ENCODE measurements at places on chromosomes 2 and 18.

- no peak for DNase-seq
Observed at GRCh38 chr2:32812316-32812715, 134.4 kb upstream of the LTBP1 start.

GRCh38 chr2:136125236-136125635 is 7.3 kb upstream of the CXCR4 start:
- no peak for DNase-seq

- DNase-seq: no peak
Observed at GRCh38 chr2:237995036-237995435, 28.2 kb downstream of the UBE2F start.

GRCh38 chr2:216385478-216385877 is 13.2 kb upstream of the MARCHF4 start:
- no peak for DNase-seq

DNA sequence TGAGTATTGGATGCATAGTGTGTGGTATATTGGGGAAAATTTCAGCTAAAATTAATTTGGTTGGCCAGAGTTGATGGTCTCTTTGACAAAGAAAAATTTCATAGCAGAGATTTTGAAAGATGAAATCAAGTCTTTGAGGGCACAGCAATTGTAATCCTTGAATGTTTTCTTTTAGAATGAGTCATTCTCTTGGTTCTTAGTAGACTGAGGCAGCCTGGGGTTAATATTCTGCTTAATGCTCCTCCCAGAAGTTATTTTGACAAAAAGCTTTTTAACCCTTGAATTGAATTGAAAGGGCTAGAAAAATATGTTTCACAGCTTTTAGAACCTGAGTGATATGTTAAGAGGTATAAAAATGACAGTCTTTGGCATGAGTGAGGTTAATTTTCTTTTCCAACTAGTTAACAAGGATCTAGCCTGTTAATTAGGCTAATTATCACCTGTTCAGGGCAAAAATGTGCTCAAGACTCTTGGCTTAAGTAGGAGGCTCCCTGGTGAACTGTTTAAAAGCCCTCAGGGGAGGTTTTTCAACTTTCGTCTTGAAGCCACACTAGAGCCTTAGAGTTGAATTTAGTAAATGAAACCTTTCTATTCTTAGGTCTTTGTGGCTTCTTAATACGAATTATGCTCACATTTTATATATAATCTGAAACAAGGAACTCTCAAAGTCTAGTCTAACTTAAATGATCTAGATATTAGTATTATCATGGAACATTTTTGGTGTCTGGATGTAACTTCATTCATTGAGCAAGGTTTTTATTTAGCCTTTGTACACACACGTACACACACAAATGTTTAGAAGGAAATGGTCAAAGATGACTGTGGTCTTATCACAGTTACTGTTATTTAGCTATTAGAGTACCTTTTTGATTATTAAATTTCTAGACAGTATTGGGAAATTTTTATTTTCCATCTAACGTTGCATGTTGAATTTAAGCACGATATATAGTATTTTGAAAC is 272.5 kb downstream of the ZNF407 start:
- no peak for DNase-seq

DNA sequence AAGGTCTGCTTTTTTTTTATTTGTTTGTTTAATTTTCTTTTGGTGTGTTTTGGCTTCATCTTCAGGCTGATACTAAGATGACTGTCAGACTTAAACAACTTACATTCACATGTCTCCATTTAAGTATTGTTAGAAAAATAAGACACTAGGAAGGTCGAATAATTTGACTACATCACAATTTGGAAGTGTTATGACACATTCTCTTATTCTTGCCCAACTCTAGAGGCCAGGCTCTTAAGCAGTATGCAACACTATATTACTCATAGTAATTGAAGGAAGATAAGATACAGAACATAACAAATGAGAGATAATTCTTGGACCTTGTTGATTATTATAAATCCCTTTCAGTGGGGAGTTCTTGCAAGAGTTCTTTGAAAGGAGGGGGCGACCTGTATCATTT is 295.3 kb upstream of the COL3A1 start:
- DNase-seq: no peak

GRCh38 chr18:56298935-56299334 is 339.5 kb downstream of the TXNL1 start:
- no peak for DNase-seq

DNA sequence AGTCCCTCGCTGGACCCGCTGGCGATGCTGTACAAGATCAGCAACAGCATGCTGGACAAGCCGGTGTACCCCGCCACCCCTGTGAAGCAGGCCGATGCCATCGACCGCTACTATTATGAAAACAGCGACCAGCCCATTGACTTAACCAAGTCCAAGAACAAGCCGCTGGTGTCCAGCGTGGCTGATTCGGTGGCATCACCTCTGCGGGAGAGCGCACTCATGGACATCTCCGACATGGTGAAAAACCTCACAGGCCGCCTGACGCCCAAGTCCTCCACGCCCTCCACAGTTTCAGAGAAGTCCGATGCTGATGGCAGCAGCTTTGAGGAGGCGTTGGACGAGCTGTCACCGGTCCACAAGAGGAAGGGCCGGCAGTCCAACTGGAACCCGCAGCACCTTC is 77.1 kb downstream of the TSHZ1 start:
- DNase-seq: no peak

DNA sequence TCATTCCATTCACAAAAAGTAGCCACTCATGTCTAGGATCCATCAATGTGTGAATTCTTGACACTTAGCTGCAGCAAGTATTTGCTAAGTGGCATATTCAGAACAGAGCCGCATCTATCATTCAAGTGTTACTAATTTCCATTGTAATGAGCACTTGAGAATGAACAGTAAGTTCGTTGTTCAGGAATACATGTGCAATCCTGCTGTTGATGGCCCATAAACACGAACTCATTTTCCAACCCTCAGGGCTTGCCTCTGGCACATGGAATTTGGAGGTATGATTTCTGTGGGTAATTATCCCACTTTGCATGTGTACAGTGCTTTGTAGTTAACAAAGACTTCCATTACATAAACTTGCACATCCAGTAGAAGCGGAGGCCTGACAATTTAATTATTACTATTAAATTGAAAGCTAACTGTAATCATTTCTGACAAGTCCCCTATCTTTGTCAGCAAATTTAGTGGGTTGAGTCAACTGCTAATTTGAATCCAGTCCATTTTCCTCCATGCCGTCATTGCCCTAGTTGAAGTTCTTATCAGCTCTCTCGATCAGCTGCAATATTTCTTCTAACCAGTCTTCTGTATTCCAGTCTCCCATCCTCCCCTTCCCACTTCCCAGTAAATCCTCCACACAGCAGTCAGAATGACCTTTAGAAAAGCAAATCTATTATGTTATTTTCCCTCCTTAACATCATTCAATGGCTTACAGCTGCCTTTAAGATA is 116.0 kb upstream of the AQP4 start:
- DNase-seq: no peak

DNA sequence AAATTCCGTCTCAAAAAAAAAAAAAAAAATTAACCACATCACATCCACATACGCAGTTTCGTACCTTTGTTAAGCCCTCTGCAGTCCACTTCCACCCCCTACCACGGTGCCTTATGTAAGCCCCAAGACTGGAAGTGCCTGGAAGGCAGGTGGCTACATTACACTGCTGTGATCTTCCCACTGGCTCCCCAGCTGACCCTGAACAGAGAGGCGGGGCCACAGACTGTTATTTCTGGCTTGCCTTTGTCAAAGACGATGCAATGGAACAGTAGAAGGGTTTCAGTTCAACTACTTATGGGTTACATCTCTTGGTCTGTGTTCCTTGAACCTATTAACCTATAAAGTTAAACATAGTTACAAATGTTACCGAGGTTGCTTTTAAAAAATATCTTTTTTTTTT is 15.7 kb upstream of the COX7A2L start:
- DNase-seq: no peak

GRCh38 chr2:79935046-79935732 is 369.4 kb downstream of the LRRTM1 start:
- no peak for DNase-seq

- DNase-seq: no peak
Observed at GRCh38 chr18:48678237-48679115, 139.6 kb downstream of the CTIF start.

DNA sequence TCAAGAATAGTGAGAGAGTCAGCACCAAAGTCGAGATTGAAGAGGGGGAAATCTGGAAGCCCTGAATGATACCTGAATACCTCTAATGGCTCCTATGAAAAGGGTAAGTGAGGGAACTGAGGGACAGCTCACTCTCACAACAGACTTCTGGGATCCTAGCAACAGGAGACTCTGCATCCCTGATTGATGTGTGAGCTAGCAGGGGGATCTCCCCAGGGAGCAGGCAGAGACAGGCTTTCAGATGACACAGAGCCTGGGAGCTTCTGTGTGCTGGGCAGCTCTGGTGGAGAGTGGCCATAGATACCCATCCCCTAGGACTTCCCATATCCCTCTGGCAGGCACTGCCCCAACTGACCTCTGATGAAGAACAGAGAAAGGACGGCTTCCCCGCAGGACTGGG is 206.2 kb downstream of the EXOC6B start:
- no peak for DNase-seq

DNA sequence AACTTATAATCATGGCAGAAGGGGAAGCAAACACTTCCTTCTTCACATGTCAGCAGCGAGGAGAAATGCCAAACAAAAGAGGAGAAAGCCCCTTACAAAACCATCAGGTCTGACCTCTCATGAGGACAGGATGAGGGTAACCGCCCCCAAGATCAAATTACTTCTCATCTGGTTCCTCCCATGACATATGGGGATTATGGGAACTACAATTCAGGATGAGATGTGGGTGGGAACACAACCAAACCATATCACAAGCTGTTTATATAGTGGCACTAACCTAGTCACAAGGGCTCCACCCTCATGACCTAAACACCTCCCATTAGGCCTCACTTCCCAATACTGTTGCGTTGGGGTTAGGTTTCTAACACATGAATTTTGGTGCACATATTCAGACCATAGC is 110.0 kb downstream of the OSBPL6 start:
- DNase-seq: no peak

DNA sequence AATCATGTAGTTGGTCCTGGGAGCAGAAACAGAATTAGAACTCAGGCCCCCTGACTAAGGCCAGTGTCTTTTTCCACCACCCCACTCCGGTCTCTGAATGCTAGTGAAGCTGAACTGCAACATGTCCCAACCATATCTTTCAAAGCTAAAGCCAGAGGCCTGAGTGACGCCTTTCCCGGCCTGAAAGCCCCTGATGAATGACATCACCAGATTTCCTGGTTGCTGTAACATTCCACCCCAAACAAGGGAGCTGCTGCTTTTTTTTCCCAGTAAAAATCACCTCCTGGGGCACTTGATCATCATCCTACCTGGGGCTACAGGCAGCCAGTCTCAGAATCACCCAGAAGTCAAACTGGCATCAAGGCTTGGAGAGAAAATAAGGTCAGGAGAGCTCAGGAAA is 162.7 kb downstream of the ARL4C start:
- no peak for DNase-seq

- no peak for DNase-seq
Observed at GRCh38 chr2:10223932-10224720, 78.6 kb upstream of the HPCAL1 start.

DNA sequence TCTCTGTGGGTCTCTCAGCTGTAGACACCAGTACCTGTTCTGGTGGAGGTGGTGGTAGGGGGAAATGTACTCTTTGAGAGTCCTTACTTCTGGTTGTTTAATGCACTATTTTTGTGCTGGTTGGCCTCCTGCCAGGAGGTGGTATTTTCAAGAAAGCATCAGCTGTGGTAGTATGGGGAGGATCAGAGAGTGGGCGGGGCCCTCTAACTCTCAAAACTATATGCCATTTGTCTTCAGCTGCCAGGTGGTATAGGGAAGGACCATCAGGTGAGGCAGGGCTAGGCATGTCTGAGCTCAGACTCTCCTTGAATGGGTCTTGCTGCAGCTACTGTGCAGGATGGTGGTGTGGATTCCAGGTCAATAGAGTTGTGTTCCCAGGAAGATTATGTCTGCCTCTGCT is 1100.8 kb downstream of the CNTNAP5 start:
- no peak for DNase-seq

DNA sequence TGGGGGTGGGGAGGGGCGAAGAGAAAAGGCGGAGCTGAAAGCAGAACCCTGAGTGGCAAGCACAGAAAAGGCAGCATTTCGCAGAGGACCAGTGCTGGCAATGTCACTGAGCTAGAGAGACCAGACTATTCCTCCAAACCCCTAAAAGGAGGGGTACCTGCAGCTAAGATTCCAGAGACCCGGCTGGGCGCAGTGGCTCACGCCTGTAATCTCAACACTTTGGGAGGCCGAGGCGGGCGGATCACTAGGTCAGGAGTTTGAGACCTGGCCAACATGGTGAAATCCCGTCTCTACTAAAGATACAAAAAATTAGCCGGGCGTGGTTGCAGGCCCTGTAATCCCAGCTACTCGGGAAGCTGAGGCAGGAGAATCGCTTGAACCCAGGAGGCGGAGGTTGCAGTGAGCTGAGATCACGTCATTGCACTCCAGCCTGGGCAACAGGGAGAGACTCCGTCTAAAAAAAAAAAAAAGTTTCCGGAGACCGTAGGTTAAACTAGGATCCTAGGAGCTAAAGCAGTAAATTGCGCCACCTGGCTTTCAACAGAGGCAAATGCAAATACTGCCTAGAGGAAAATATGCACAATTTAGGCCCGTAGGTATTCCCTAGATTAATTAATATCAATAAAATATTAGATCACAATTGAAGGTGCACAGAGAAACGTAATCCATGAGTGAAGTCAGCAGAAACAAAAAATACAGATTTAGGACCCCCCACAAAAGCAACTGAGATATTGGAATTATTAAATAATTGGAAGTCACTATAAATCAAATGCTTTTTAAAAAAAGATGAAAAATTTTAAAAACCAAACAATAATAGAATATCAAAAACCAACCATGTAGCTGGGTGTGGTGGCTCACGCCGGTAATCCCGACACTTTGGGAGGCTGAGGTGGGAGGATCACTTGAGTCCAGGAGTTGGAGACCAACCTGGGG is 4.9 kb downstream of the UCN start:
- peak; percentile 27 for DNase-seq

GRCh38 chr2:128967646-128968045 is 649.0 kb upstream of the HS6ST1 start:
- no peak for DNase-seq
